Anterior cingulate cortex (tissue), 58 donors: ENCODE measurements at places on chromosomes 6 and 20.

DNA sequence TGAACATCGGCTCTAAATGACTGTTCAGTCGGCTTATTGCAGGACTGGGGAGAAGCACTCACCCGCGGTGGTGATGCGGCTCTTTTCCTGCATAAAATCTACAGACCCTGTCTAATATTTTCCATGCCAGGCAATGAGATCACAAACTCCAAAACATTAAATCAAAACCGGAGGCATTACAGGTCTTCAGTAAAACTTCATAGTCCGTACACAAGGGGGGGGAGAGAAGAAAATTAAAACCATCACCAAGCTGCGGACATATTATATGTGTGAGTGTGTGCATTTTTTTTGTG, 6.3 kb upstream of the PAX1 start:
- no peak for DNase-seq

DNA sequence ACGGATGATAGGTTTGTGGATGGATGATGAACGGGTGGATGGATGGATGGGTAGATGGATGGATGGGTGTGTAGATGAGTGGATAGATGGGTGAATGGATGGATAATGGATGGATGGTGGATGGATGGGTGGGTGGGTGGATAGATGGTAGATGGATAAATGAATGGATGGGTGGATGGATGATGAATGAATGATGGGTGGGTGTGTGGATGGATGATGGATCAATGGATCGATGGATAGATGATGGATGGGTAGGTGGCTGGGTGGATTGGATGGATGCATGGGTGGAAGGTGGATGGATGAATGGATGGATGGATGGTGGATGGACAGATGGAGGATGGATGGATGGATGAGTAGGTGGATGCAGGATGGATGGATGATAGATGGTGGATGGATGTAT, 394.1 kb downstream of the TAF4 start:
- DNase-seq, result no peak

- DNase-seq, result no peak
Measured at GRCh38 chr6:137866200-137866913, 702 bp upstream of the TNFAIP3 start.

DNA sequence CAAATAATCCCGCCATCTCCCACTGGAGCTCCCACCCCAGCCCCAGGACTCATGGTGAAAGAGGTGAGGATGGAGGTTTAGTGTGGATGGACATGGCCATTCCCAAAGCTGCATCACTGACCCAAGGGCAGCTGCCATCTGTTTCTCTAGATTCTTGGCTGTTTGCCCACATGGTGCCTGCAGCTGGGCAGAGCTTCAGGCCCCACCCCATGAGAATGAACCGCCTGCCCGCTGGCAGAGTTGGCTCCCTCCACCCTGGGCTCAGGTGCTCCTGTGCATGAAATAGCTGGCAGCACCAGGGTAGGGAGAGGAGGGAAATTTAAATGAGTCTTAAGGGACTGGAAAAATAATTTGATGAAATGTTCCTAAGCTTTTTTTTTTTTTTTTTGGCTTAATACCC, 17.4 kb downstream of the SCML4 start:
- no peak for DNase-seq

DNA sequence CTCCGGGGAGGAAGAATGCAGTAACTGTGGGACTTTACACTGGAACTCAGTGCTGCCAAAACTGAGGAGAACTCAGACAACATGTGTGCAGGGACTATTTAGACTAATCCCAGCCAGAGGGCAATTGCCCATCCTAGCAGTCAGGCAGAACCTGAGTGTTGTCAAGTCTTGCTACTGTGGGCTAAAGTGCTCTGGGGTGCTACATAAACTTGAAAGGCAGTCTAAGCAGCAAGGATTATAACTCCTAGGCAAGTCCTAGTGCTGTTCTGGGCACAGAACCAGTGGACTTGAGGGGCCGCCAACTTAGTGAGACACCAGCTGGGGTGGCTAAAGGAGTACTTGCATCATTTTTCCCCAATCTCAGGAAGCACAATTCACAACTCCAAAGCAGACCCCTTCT, 363.8 kb upstream of the PTCHD4 start:
- DNase-seq, result no peak

GRCh38 chr6:105326216-105326615, 76.7 kb downstream of the PREP start:
- no peak for DNase-seq

DNA sequence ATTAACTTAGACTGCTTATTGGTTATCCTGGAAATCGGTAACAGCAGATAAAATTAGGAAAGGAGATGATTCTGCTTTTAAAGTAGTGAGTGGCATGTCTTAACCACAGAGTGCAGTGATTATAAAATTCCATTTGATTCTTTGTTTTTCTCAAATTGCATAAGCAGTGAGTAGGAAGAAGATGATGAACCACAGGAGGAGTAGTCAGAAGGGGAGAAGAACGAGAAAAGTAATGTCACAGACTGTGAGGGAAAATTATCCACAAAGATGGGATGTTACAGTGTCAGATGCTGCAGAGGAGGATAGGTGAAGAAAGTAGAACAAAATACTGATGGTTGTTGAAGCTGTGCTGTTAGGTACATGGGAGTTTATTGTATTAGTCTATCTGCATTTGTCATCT, 63.0 kb downstream of the ITCH start:
- DNase-seq, result no peak

GRCh38 chr6:106069478-106069877, 16.7 kb upstream of the PRDM1 start:
- DNase-seq, result no peak

GRCh38 chr20:50645253-50646068, 45.9 kb downstream of the RIPOR3 start:
- no peak for DNase-seq

- DNase-seq, result no peak
Measured at GRCh38 chr6:3057063-3057770, 11.1 kb upstream of the RIPK1 start.
